ENCODE measurements at places on chromosomes 3 and 15.

DNA sequence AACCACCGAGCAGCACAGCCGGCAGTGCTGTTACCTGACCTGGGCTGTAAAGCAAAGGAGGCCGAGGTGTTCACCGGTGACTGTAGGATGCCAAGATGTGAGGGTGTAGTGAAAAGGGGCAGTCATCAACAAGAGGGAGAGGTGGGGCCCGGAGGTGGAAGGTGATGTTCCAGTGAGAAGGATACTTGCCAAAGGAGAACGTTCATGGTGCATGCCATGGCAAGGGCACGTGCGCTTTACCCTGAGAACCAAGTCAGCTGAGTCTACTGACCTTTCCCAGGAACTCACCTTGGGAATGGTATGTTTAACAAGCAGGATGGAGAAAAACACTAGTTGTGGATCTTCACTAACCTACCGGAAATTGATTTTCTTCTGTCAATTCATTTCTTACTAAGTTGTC is 211.1 kb downstream of the PDZRN3 start:
- no peak for DNase-seq

- DNase-seq = no peak
Observed at GRCh38 chr3:112802338-112802737, 44.3 kb downstream of the CD200R1L start.

DNA sequence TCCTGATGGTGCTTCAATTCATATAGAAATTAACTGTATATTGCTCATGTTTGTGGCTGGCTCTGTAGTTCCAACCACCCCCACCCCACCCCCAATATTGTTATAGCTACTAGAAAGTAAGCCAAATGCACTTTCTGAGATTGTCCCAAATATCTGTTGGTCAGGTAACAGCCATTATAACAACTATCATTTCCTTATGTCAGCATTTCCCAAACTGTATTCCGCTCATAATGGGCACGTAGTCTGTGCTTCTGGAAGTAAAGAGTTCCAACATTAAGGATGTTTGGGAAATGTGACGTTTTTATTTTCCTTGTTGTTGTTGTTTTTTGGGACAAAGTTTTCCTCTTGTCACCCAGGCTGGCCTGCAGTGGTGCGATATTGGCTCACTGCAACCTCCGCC is 12.2 kb upstream of the TBL1XR1 start:
- no peak for DNase-seq

DNA sequence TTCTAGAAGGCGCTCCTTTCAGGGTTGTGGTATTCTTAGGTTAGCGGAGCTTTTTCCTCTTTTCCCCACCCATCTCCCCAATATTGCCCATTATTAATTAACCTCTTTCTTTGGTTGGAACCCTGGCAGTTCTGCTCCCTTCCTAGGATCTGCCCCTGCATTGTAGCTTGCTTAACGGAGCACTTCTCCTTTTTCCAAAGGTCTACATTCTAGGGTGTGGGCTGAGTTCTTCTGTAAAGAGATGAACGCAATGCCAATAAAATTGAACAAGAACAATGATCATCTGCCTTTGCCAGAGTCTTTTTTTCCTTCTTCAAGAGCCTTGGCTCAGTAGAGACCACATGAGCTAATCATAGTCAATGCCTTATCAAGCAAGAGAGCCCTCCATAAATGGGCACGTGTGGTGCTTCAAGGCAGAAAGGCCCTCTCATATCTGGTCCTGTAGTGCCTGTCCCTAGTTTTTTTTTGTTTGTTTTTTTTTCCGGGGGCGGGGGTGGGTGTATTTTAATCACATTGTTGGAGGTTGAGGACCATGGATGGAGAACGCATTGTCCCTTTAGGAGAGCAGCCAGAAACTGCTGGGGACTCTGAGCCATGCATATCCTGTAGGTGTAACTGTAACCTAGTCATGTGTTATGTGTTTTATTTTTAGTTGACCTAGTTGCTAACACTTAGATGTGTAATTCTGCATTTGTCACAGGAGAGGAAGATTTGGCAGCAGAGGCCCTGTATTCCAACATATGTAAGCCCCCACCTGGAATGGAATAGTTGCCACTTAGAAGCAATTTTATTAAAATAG is 64.7 kb upstream of the ACAD9 start:
- no peak for DNase-seq

DNA sequence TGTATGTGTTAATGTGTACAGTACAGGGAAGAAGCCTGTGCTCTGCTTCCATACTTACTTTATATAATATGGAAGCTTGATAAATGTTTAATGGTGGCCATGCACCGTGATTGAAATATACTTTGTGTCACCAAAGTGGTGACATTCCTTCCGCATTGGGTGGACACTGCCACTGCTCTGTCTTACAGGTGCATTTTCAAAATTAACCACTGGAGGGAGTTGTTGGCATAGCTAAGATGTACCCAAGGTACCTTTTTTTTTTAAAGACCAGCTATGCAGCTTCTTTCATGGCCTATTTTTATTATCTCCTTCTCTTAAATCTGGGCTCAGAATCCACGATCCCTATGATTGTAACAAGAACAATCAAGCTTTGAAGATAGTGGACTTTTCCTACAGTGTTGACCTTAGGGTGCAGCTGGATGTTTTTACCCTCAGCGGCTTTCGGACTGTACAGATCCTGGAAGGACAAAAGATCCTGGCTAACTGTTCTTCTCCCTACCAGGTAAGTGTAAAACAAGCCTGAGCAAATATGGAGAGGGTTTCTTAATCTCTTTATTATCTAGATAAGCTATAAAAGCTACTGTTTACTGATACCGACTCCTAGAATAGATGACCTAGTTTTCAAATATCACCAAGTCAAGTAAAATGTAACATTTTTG is 21.6 kb upstream of the PAK6 start:
- DNase-seq = no peak

DNA sequence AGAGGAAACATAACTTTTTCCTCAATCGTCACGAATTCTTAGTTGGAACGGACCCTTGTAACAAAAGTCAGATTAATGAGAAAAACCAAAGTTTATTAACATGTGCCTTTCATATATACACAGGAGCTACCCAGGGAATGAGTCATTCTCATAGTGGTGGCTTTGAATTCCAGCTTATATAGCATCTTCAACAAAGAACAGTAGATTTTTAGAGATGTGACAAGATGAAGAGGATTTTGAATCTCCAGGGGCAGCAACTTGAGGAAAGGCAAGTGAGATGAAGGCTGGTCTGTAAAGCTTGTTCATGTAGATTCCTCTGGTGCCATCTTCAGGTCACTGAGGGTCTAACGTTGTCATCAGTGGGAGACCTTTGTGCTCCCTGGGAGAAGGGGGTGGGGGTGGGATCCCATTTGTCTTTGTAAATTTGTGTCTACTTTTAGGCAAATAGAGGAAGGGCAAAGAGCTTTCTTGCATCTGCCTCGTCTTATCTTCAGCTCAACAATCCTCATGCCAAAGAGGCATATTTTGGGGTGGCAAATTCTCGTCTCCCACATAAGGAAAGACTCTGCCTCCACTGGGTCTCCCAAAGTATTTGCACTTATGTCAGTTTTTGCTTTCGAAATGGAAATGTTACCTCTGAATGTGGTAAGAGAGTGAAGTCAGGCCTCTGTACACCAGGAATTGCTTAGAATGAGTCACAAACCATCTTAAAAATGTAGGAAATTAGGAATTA is 29.5 kb downstream of the CLEC3B start:
- DNase-seq = no peak

Measured in T-helper 22 cell (primary cell).